ENCODE measurements at places on chromosomes 16 and 17.
A peak's percentile ranks its signal among the peaks of the same experiment; 100 is the strongest.

GRCh38 chr17:62822080-62822904 is 14.2 kb upstream of the MARCHF10 start:
- DNase-seq: no peak

DNA sequence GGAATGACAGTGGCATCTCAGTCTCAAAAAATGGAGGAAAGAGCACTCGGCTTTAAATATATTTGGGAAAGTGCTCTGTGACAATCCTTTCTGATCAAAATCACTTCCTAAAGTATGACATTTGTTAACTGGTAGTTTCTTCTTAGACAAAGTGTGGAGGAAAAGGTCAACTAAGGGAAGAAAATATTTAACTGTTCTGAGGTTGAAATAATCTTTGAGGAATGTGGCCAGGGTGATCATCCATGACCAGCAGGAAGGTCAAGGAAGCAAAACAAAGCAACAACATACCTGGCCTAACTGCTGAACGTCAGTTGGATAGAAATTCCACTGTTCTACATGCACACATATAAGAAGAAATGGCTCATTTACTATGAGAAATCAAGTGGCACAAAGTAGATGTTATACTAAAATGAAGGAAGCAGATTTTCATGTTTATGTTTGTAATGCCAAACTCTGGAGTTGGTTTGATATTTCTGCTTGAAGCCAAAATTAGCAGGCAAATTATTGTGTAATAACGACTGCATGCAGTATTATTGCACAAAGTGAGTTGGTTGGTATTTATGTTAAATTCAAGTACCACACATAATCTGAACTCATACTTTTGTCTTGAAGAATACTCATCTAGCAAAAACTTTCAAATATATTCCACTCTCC is 87.3 kb upstream of the CORO6 start:
- DNase-seq: no peak

- peak; percentile 88 for DNase-seq
Observed at GRCh38 chr16:79656553-79657115, 56.1 kb upstream of the MAF start.

GRCh38 chr17:82838386-82839063 is 1.3 kb downstream of the ZNF750 start:
- no peak for DNase-seq

- DNase-seq: no peak
Observed at GRCh38 chr16:7688811-7689210, 356.2 kb downstream of the RBFOX1 start.

DNA sequence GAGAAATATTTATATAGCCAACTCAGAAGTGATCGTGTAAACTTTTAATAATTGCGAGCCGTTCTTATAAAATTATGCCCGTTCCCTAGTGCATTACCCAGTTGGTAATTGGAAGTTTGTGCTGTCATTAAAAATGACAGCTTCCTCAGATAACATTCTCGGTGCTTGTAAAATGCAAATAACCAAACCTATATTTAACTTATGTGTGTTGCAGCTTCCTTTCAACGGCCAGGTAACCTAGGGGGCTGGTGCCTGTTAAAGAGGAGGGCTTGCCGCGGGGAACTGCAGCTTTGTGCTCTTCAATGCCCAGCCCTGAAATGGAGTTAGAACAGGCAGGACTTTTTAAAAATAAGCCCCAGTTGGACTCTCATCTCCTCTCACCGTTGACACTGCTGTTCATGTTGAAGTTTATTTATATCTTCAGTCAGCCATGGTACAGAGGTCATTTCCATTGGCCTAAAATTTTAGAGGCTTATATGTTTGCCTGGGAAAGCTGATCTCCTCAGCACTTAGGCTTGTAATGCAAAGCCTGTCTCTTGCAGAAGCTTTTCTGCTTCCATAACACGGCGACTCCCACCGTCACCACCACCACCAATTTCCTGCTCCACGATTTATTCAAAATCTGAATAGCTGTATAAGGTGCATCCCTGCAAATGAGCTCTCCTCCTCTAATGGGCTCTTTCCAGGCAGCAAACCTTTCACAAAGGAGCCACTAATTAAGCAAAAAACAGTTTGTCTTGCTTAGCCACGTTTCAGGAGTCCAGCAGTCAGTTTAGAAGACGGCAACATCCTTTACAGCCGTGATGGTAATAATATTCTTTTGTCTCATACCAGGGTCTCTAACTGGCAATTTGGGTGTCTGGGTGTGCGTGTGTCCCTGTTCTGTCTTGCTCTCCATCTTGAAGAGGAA is 74.7 kb downstream of the RPA1 start:
- DNase-seq: peak; percentile 54

GRCh38 chr17:55264645-55265298 is at the start of gene HLF:
TSS of gene HLF (plus strand) at chr17:55264960. CDS start at chr17:55265485, 525 bp downstream.
- DNase-seq: peak; percentile 86

DNA sequence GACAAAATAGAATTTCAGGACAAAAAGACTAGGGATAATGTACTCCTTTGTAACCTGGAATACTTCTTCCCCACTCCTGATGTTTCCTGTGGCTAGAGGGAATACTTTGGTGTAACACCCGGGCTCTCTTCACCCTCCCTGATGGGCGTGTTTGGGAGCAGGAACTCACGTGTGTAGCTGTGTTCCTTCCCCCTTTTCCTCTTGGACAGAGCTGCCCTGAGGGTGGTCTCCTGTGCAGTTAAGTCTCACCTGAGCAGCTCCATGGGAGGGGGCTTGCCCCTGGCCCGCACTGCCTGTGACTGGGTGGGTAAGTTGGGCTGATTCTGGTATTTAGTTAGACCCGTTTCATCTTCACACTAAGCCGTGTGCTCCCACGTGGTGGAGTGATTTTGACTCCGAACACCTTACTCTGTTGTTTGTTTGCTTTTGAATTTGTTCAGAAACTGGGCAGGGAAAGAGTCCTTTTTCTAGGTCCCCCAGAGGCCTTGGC is 87.9 kb downstream of the OR1D5 start:
- DNase-seq: no peak
